ENCODE measurements at places on chromosomes 5 and 9.

DNA sequence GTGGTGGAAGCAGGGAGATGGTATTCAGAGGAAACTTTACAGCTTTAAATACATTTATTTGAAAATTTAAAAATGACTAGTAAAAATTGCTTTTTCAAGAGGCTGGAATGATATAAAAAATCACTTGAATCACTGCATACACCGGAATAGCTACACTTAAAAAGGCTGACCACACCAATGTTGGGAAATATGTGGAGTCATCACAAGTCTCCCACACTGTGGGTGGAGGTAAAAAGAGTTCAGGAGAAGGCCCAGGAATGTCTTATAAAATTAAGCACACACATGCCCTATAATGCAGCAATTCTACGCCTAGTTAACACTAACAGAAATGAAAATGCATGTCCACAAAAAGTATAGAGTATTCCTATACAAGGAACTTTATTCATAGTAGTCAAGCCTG, 198.1 kb downstream of the ROR2 start:
- DNase-seq = no peak

DNA sequence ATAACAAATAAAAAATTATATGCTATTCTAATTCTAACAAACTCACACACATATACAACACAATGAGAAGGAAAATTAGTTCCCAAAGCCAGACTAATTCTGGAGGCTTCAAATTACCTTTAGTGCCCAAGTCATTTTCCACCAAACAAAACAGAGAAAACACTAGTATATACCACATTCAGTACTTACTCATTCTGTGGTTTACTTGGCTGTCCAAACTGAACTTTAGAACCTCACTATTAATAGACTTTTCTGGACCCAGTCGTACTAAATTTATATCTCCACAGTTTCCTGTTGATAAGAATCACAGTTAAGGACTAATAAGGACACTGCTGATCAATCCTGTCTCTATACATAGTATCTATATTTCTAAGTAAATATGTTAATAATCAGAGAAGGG, 66.4 kb downstream of the SETX start:
- no peak for DNase-seq

DNA sequence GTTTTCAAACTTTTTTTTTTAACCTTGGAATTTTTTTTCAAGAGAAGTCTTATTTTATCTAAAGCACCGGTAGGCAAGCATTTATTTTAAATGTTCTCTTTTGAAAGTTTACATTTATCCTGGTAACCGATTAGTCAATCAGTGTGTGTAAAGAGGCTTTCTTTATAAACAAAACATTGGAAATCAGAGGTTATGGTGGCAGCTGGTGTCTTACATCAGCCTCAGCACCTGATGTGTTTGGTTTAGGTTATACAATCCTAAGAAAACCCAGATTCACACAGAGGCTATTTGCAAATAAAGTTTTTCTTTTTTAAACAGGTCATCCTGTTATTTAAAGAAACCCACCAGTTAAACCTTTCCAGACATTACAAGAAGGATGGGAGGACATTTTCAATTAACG, 173.3 kb upstream of the GDNF start:
- no peak for DNase-seq

DNA sequence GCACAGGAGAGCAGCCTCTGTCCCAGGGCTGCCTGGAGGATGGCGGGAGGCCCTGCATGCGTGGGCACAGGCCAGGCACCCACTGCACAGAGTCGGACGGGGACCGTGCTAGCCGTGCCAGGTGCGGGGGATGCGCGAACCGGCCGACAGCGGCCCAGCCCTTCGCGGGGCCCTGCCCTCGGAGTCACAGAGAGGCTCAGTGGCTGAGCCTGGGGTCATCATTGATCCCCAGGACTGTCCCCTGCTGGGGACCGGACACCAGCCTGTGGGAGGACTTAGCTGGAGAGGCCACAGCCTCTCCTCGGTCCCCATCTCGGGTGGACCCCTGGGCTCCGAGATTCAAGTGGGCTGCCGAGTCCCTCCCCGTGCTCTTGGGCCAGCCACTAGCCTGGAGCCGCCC, 19.1 kb upstream of the LAMC3 start:
- DNase-seq = no peak

DNA sequence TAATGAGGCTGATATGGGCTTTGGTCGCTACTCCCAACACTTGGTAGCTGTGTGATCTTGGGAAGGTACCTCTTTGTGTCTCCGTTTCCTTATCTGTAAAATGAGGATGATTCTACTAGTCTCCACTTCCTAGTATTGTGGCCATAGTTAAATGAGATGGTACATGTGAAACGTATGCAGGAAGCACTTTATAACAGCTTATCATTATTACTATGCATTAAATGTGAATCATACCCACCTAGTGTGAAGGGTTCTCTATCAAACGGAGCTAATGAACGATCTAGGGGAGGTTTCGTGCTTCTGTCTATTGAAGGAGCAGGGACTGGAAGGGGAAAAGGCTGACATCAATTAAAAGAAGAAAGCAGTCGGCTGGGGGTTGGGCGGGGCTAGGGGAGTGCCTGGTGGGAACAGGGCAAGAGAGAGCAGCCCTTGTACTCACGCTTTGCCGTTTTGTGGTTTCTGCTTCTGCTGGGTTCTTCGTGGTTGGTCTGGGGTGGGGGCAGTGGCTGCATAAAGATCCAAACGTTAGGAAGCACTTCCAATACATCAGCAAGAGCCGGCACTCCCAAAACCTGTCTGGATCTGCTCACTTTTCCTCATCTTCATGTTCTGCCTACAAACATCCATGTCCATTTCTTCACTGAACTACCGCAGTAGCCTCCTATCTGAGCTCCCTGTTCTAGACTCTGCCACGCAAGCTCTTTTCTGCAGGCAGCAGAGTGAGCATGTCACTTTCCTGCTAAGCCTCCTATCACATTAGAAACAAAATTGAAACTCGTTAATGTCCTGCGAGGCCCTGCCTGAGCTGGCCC, 30.8 kb downstream of the LCP2 start:
- DNase-seq = peak; percentile 84

GRCh38 chr5:134543820-134544614, 18.5 kb downstream of the JADE2 start:
- peak; percentile 30 for DNase-seq

- DNase-seq = no peak
Observed at GRCh38 chr9:38019731-38020130, 49.3 kb downstream of the SHB start.

GRCh38 chr9:76255781-76256455, 138.3 kb downstream of the RFK start:
- DNase-seq = no peak

DNA sequence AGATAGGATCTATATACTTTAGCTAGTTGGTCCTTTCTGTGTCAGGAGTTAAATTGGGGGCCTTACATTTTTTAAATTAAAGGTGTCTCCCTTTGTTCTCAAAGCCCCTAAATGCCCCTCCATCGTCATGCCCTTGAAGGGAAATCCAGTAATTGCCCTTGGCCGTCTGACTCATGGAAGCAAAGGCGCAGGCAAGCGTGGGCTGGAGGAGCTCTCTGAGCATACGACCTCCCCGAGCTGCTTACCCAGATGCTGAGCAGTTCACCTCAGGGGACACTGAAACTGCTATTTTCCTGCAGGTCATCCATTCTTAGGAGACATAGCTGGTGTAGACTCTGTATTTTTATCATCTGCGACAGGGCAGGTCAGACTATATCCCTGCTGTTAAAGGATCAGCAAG, 23.0 kb downstream of the PCSK1 start:
- DNase-seq = no peak

DNA sequence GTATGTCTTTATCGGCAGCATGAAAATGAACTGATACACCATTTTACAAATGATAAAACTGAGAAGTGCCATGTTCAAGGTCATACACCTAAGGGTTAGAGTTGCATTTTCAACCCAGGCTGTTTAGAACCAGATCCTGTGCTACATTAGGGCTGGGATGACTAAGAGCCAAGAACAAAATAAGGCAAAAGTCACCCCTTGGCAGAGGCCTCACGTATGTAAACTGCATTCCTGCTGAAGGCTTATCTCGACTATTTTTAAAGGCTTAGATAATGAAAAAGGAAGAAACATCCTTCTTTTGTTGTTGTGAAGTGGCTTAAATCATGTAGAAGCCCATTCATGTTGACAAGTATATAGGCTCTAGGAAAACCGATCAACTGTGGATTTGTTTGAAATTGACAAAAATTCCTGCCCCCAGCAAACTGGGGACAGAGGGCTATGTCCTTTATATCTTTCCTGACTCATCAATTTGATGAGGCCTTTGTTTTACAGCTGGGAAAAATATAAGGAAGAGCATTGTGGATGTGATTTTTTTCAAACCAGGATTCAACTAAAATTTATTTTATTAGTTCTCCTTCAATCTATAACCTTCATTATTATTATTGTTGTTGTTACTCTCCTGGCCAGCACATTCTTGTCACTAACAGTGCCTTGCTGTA, 196.5 kb downstream of the SNX18 start:
- DNase-seq = no peak

- no peak for DNase-seq
Observed at GRCh38 chr5:59792983-59793585, 100.4 kb downstream of the PDE4D start.

GRCh38 chr5:10301266-10301665, 6.4 kb downstream of the CMBL start:
- no peak for DNase-seq

GRCh38 chr5:95403996-95404395, 12.8 kb downstream of the FAM81B start:
- DNase-seq = no peak
